Panc1 (cell line): ENCODE measurements at places on chromosomes 7 and 10. TPM values are rescaled to one million over a fixed set of nuclear protein-coding genes. Genes with fewer than 3 reads are reported as not detected.
A peak's percentile ranks its signal among the peaks of the same experiment; 100 is the strongest.

- no peak for DNase-seq
Measured at GRCh38 chr10:32954545-32955298, 3.3 kb downstream of the ITGB1 start.

- DNase-seq: no peak
Measured at GRCh38 chr10:50550291-50550839, 73.4 kb downstream of the SGMS1 start.

DNA sequence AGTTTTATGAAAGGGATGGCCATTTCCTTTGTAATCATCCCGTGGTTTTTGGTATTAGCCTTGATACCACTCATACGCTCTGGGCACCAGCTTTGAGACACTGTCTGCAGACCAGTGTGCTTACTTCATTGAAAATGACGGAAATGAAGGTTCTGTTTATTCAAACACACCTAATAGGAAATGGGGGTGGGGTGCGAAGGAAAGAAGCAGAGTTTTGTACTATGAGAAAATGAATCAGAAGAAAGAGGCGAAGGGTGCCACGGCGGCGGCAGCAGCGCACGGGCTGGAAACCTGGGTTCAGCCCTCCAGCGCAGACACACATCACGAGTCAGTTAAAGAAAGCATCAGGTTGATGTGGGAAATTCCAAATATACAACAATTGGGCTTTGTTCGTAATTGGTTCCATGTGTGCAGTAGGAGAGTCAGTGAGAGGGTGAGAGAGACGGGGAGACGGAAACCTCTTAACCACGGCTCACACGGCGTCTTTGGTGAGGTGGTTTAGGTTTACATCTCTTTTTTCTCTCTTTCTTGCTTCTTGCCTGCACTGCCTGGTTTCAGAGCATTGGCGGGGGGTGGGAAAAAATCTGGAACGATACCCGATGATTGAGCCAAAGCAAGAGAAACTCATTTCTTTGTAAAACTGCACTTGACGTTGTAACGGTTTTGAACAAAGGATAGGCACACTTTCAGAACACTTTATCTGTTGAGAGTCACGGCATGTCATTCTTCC lies 321.2 kb downstream of the FRMD4A start:
- DNase-seq: no peak

DNA sequence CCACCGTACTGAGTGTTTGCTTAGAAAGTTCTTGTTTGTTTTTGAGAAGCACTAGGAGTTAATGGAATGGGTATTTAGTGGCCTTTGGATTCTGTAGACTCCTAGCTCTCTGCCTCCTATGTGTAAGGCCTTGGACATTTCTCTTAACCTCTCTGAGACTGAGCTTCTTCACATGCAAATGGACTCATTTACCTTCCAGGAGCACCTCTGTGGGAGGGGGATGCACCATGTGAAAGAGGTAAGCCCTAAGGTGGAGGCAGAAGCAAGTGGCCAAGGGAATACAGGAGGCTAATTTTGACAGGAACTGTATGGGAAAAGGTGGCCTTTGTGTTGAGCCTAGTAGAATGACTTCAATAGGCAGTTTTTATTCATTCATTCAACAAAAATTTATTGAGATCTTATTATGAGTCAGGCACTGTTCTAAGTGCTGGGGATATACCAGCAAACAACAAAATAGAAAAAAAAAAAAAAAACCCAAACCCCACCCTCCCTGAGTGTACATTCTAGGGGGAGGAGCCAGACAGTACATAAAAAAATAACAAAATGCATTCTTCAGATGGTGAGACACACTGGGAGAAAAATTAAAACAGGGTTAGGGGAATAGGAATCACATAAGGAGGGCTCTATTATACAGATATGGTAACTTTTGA lies 9.2 kb upstream of the EPHA1 start:
- no peak for DNase-seq

GRCh38 chr7:88546808-88547207 lies 212.7 kb upstream of the ZNF804B start:
- DNase-seq: peak; percentile 56

DNA sequence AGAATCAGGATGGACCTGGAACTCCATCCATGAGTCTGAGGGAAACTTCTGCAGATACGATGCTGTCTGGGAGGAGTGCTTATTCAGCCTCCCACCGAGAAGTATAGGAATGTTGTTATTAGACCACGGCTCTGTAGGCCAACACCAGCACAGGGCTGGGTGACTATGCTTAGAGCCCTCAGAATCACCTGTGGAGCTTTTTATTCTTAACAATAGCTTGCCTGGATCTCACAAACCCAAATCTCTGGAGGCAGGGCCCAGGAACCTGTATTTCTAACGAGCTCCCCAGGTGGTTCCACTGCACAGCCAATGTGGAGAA lies 55.6 kb upstream of the ARID5B start:
- DNase-seq: no peak

DNA sequence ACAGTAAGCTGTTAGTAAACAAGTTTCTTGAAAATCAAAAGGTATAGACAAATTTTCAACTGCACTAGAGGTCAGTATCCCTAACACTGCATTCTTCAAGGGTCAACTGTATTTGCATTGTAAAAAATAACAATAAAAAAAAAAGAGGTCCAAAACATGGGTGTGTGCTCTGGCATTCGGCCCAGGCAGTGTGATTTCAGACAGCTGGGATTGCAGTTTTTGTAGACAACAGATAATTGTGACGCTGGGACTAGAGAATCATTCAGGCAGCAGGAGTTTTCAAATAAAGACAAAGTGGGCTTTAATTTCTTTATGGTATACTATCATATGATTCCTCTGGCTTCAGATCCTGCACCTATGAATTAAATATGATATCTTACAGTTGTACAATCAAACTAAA lies 543.2 kb upstream of the SEMA3D start:
- no peak for DNase-seq

- DNase-seq: no peak
Measured at GRCh38 chr7:134905375-134905774, 80.9 kb upstream of the AGBL3 start.

GIMAP5 gene
- 0.51 TPM for total RNA-seq

AGBL3 gene
- total RNA-seq: 2.5 TPM

LRRTM3 gene
- 0.10 TPM for total RNA-seq
